ENCODE measurements at places on chromosomes 16 and 17.
A peak's percentile ranks its signal among the peaks of the same experiment; 100 is the strongest.

DNA sequence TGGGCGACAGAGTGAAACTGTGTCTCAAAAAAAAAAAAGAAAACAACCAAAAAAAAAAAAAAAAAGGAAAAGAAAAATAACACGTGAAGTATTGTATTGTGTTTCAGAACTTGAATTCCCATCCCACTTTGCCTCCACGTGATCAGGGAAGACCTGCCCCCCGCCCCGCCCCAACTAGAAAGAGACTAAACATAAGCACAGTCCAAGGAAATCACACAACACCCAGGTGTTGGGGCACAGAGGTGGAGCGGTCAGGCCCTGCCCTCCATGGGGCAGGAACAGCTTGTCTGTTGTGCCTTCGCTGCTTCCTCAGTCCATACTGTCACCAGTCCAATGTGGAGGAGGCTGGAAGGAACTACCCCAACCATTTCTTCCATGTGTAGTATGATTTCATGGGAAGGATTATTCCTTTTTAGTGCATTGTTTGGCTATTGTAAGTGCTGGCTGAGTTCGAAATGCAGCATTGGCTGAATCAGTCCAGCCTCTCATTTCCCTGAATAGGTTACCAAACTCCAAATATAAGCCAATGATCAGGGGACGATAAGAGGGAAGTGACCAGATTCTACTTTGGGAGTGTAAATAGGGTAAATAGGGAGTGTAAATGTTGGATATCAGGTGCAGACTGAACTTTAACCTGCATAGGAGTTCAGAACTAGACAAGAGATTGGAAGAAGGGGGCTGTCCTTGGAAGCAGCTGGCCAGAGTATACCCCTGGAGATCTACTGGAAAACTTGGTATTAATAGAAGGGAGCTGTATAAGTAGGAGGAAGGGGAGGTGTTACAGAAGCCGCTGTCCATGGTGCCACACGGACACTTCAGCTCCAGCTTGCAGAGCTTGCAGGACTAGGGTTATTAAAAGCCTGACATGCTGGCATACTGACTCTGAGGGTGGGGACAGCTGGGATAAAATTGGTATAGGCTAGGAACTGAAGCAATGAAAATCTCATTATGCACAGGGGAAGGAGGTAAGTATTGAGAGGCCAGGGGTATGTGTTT, 50.7 kb downstream of the TANGO6 start:
- no peak for DNase-seq

DNA sequence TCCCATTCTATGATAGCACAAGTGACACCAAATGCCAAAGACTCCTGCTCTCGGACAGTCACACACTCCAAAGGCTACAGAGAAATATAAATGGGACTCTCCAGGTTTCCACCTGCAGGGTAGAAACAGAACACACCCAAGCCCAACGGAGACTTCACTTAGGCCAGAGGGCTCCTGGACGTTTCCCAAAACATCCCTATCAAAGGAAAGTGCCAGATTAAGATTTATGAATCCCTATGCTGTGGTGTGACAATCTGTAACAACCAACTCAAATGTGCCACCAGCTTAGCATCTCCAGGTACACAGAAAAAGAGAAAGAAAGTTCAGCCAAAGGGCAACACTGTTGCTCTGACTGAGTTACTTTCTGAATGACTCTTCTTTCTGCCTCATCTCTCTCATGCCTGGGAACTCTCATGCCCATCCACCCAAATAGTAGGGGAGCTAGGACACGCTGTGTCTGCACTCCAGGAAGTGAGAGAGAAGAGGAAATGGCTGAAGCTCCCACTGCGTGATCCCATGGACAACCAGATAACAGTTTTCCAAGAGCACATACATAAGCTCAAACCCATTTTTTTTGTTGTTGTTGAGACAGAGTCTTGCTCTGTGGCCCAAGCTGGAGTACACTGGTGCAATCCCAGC, 49.7 kb downstream of the SMG6 start:
- peak; percentile 82 for DNase-seq

DNA sequence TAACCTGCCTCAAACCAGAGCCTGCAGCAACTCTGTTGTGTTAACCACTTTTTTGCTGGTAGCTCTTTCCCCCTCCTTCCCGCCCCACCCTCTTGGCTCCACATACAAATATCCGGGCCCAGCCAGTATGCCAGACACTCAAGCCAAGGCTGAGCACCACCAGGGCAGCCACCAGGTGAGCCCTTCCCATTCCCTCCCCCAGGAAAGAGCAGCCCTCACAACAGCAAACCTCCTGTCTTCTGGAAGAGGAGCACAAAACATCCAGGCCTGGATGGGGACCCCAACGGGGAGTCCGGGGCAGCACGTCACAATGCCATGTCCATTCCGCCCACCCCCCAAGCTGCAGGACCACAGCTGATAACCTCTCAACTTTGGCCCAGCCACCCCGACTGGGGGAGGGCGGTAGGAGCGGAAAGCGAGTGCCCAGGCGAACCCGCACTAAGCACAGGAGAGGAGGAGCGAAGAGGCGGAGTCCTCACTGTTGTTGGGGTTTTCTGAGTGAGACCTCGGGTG, 757 bp downstream of the ORMDL3 start:
- DNase-seq, result peak; percentile 75

- DNase-seq, result no peak
These were observed 19.8 kb downstream of the MIEF2 start for GRCh38 chr17:18280249-18280648.

GRCh38 chr16:88662222-88662842, 559 bp downstream of the MVD start:
- DNase-seq, result no peak
